Right atrium auricular region (tissue), 2 donors: ENCODE measurements at places on chromosomes 3 and 15.

DNA sequence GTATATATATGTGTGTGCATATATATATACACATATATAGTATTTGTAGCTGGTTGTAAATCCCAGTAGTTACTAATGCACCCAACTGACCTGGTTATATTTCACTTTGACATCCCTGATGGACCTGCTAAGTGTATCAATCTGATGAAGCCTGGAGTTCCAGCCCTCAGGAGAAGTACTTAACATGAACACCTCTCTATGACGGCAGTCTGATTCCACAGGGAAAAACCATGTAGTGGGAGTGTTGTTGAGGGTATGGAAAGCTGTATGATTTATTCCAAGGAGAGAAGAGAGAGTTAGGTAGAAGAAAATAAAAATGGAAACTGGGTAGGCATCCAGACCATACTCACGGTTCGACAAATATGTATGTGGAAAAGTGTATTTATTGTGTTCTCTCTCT, 531.2 kb upstream of the SEMA6D start:
- no peak for DNase-seq

DNA sequence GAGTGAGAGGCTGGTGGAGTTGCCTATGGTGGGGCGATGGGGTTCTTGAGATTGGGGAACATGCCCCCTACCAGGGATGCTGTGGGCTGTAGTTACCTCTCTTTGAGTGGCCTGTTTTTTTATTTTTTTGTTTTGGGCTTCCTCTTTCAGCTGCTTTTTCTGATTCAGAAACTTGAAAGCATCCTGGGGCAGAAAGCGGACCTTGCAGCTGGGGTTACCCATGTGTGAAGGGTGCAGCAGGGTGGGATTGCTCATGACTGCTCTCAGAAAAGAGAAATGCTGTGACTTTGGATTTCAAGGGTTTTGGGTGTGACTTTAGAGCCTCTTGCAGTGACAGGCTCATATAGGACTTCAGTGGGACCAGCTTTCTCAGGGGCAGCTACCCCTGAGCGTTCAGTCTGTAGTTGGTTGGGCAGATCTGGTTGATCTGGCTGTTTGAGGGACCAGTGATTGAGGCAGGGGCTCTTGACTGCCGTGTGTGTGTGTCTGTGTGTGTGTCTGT, 1.8 kb downstream of the LIMD1 start:
- no peak for DNase-seq

DNA sequence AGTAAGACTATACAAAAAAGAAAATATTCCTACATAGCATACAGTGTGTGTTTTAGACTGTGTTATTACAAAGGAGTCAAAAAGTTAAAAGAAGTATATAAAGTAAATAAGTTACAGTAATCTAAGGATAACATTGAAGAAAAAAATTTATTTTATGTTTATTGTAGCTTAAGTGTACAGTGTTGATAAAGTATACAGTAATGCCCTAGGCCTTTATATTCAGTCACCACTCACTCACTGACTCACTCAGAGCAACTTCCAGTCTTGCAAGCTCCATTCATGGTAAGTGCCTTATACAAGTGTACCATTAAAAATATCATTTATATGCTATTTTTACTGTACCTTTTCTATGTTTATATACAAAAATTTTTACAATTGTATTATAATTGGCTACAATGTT, 220.1 kb downstream of the BCHE start:
- DNase-seq: no peak

- DNase-seq: no peak
Observed at GRCh38 chr15:71891026-71891425, 80.7 kb downstream of the NR2E3 start.

DNA sequence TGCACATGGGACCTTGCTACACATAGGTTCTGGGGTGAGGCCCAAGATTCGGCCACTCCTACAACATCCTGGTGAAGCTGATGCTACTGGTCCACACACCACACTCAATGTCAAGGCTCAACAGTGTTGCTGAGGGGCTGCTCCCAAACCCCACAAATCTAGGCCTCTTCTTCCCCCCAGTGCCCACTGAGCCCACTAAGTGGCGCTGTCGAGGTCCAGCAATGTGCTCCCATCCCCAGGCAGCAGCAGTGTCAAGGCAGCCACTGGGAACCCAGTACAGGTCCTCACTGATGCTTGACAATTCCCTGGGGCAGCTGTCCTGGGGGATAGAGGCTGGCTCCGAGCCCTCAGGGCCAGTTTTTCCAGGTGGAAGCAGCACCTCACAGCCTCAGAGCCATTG, 21.5 kb downstream of the SCN5A start:
- no peak for DNase-seq

- no peak for DNase-seq
Observed at GRCh38 chr3:65194047-65194714, 506.4 kb upstream of the ADAMTS9 start.

GRCh38 chr3:124509884-124510283, 220.4 kb upstream of the UMPS start:
- no peak for DNase-seq

GRCh38 chr3:42063888-42064287, 27.3 kb upstream of the TRAK1 start:
- DNase-seq: no peak

DNA sequence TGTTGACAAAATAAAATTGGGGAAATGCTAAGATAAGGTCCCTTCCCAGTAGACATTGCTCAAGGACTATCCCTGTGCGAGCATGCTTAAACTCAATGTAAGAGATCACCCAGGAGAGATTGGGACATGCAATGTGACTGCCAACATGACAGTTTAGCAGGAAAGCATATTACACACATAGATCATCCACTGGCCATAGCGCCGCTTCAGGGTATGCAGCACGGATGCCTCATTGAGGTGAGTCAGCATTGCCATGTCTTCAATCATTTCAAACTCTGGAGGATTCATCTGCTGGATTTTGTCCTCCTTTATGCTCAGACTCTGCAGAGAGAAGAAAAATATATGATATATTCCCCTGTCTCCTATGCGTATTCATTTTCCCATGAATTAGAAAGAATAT, 8.9 kb downstream of the MYH15 start:
- DNase-seq: no peak

DNA sequence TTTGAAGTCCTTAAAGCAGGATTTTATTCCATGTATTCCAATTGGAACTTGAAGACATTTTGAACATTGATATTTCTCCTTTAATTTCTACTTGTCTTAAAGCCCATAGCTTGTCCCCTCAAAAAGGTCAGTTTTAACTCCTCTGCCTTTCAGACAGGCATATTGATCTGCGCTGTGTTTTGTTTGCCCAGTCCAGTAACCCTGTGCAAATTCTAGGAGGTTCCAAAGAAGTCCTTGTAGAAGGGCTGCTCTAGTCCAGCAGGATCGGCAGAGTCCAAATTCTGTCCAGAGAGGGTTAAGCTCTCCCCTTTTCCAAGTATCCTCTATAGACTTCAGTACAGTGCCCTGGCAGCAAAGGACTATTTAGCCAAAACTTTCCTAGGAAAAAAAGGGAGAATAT, 105.6 kb upstream of the MANF start:
- no peak for DNase-seq

- no peak for DNase-seq
Observed at GRCh38 chr15:45551676-45552075, 29.1 kb upstream of the SLC30A4 start.

GRCh38 chr3:78991656-78992055, 776.1 kb downstream of the ROBO1 start:
- DNase-seq: no peak

- no peak for DNase-seq
Observed at GRCh38 chr3:27428446-27428845, 55.7 kb downstream of the SLC4A7 start.

GRCh38 chr15:73352082-73352481, 16.7 kb downstream of the HCN4 start:
- no peak for DNase-seq
